Keratinocyte (primary cell): ENCODE measurements at places on chromosomes 6 and 20. TPM values are rescaled to one million over a fixed set of nuclear protein-coding genes. Genes with fewer than 3 reads are reported as not detected.

- no peak for DNase-seq
Measured at GRCh38 chr20:3557237-3557785, 86.5 kb downstream of the ATRN start.

DNA sequence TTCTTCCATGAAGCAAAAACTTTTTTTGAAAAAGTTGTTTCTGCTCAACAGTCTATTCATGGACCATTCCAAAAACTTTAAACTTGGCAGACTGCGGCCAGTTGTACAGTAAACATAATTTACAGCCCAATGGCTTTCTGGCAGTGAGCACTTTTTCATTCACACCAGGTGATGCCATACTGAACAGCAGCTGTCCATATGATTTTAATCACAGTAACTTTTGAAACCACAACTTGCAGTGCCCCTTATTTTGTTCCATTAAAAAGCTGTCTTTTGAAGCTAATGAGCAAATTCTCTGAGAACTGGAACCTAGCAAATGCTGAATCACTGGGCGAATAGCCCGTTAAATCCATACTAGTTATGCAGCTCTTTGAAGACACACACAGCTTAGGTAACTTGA lies 576.6 kb downstream of the PTPRT start:
- no peak for DNase-seq

- DNase-seq: no peak
Measured at GRCh38 chr6:167791091-167791779, 35.5 kb upstream of the AFDN start.

The PROKR2 gene
- not detected in 3 replicates for polyA plus RNA-seq

GRCh38 chr6:14633479-14633878 lies 515.9 kb downstream of the CD83 start:
- no peak for DNase-seq

DNA sequence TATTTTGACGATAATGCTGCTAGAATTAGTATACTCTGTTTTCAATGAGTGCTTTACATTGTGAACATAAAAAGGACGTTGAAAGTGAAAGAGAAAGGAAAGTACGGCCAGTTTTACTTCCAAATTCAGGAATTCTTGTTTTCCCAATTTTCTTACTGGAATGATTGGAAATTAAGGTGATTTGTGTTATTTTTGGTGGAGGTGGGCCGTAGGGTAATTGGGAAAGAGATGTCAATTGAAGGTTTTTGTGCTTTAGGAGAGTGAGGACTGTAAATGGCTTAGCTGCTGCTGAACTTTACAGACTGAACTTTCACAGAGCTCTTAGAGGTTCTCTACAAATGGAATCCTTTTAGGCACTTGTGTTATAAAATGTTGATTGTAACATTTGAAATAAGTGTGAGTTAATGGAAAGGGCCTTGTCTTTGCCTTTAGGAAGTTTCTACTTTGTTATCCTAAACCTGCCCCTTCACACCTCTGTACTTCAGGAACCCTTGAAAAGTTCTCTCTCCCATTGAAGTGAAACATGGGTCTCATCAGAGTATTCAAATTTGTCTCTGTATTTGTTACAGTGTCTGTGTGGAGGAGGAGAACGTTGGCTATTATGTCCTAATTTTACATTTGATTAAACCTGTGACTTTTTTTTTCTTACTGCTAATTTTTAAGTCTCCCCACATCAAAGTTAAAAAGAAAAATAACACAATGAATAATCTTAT lies 256.4 kb downstream of the ARID1B start:
- DNase-seq: no peak

DNA sequence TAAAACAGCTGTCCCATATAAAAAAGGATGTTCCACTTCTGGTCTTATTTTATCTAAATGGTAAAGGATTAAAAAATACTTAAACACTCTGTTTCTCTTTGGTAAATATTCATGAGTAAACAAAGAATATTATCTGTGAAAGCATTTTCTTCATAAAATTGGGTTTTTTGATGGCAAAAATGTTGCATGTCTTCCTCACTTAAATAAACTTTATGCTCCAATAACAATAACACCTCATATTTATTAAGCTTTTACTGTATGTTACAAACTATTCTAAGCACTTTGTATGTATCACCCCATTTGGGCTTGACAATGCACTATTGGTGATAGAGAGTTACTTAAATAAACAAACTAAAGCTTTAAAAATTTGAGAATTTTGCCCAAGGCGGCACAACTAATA lies 91.9 kb downstream of the PHIP start:
- no peak for DNase-seq

The TGM3 gene
- 0.08 TPM in 3 replicates for polyA plus RNA-seq

GRCh38 chr6:45640081-45640491 lies 262.4 kb upstream of the SUPT3H start:
- DNase-seq: peak; percentile 26

DNA sequence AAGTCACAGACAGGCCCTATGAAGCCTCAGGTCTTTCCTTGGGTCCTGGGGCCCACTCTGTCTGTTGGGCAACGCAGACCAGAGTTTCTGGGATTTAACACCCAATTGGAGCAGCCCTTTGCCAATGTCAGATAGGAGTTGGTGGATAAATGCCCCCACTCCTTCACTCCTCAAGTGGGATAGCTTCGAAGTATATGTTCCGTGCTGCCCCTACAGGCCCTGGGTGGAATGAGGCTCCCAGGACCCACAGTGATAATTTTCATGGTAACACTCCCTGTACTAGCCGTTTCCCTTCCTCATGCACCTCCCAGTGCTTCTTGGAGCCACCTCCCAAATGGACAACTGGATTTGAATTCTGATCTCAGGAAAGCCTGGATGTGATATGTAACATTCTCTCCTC lies 145.4 kb downstream of the FOXA2 start:
- no peak for DNase-seq

DNA sequence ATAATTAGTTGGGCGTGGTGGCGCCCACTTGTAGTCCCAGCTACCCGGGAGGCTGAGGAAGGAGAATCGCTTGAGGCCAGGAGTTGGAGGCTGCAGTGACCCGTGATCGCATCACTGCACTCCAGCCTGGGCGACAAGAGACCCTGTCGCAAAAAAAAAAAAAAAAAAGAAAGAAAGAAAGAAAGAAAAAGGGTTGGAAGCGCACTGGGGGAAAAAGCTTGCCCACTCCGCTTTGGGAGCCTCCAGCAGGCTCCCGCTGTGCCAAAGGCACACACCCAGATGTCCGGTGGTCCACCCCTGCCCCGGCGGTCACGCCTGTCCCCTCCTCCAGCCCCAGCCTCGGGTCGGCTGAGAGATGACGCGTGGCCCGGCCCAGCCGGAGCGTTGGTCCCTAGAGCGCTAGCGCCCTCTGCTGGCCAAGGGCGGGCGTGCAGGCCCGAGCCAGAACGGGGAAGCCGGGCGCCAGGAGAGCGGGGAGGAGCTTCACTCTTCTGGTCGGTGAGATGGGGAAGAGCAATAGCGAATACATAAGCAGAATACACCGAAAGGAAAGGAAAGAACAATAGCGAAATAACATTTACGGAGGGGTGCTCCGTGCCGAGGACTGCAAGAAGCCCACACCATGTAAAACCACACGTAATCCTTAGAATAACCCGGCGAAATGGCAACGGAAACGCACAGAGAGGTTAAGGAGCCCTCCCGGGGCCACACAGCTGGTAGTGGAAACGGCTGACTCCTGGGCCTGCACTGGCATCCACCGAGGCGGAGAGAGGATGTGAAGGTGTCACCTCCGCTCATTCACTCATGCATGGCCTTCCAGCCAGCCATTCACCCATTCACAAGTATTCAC lies 41.7 kb downstream of the UBE2V1 start:
- no peak for DNase-seq

- DNase-seq: no peak
Measured at GRCh38 chr20:1121429-1121828, 3.0 kb downstream of the PSMF1 start.

The HUS1B gene
- polyA plus RNA-seq: 0.05 to 0.13 TPM (median 0.12 TPM) in 3 replicates

DNA sequence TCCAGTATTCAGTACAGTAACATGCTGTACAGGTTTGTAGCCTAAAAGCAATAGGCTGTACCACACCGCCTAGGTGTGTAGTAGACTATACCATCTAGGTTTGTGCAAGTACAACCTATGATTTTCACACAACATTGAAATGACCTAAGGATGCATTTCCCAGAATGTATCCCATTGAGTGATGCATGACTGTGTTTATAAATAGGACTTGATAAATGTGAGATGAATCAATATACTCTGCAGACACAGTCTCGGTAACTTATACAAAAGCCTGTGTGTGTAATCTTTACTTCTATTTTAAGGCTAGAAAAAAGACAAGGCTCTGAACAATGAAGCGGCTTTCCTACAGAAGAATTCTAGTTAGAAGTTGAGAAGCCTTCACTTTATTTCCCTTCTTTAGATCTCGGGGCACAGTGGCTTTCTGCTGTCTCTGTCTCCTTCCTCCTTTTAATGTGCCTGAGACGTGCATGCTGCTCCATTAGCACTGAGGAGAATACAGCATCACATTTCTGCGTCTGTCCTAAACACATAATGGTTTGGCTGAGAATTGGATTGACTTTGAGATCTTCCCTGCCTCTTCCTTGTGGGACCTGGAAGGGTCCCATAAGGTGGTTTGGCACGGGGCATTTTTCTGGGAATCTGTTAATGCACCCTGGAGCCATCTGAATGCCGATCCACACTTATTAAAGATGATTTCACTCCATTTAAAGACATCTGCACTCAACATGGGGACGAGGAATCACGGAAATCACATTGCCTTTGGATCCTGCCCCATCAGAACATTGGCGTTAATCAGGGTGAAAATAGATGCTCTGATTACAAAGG lies 112.5 kb downstream of the SCML4 start:
- DNase-seq: no peak

DNA sequence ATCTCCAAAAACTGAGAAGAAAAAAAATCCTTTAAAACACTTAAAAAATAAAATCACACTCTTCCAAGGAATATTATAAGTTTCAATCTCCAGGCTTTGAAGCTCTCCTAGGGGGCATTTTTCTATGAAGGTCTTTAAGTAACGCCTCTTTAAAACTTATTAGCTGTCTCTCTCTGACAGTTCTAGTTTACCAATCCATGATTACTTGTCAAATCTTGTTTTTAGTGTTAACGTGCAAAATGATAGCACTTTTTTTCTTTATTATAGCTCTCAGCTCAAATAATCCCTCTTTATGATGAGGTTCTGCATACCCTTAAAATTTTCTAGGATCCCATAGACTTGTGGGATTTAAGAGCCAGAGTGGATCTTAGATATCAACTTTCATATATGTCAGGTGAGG lies 369.0 kb downstream of the DOK5 start:
- DNase-seq: no peak

- DNase-seq: no peak
Measured at GRCh38 chr6:150185732-150186117, 42.9 kb downstream of the PPP1R14C start.

DNA sequence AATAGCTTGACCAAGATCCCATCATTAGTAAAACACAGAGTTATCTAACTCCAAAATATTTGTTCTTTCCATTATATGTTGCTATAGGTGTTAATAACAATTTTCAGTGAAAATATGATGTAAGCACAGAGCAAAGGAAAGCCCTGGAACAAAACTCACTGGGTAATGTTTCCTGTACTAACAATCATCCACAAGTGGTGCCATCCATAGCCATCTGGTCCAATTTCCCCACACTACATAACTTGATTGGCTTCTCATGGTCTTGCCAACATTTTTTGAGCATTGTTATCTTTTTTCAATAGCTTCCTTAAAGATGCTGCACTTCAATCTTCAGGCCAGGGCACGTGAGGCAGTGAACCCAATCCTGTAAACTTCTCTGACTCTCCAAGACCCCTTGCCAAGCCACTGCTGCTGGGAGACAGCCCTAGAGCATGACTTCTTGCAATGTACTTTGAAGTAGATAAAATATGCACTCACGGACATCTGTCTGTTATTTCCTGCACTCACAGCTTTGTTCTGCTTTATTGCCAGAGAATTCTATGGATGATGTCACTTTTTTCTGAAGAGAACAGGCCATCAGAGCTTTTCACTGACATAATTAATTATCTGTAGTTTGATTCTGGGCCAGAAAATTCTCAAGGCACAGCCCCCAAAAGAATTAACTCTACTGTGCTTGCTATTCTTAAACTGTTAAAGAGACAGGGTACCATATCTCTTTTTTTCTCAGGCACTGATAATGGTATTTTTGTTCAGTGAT lies 97.5 kb upstream of the TMEM30A start:
- DNase-seq: no peak

The TMEM244 gene
- polyA plus RNA-seq: 0.12 TPM in 1 of 3 replicates, not detected in the others

GRCh38 chr6:28980137-28980851 lies 24.8 kb downstream of the ZNF311 start:
- no peak for DNase-seq

GRCh38 chr6:2854396-2854982 lies 12.8 kb upstream of the SERPINB1 start:
- DNase-seq: no peak

DNA sequence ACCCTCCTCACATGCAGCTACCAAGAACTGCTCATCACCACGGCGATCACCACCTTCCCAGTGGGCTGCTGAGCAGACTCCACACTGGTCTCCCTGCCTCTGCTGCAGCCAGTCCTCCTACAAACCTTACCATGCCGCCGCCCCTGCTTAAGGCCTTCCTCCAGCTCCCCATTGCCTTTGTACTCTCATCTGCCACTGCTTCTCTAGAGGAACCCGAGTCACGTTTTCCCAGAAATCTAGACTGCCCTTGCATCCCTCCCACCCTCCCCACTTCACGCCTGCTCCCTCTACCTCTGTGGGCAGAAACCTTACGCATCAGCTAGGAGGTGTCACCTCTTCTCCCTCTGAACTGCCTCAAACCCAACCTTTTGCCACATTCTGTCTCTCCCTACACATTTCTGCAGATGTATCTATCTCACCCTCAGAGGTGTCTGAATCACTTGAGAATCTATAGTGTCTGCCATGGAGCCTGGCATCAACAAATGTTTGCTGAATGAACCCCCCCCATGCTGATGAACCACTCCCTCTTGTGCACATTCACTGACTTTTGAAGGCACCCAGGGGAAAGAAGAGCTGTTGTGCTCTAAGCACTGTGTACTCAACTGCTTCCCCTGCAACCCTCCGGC lies 4.3 kb downstream of the E2F1 start:
- DNase-seq: no peak

DNA sequence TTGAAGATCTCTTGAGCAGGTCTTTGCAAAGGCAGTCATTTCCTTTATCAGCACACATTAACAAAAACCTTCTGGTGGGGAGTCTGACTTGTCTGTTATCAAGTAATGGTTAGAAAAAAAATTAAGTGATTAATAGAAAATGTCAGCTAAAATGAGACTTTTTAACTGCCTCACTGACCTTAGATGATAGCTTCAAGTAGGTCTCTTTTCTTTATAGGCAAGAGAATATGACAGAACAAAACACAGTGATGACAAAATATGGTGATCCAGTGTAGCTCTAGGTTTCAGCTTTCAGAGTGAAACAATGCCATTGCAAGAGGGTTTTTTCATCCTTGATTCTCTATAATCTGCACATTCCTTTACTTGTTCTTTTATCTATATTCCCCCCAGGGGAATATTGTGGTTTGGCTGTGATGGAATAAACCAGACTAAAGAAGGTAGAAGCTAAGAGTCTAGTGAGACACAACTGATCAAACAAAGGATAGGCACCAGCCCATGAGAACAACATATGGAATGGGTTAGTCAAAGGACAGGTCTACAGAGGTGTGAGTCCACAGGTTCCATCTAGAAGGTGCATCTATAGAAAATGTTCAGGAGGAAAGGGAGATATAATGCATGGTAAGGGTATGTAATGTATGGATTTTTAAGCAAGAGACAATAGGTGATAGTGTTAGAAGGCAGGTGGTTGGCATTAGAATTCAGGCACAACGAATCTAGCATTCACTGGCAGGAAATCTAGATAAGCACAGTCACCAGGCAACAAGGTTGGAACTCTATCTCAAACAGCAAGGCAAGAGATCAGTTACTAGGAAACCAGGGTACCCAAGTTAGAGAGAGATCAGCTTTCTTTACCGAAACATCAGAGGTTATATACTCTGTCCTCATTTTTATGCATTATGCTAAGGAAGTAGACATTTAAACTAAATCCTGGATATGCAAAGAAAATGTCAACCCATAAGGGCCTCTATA lies 228.9 kb upstream of the SMLR1 start:
- peak; percentile 41 for DNase-seq
